ENCODE measurements at places on chromosomes 12 and 14. TPM values are rescaled to one million over a fixed set of nuclear protein-coding genes. Genes with fewer than 3 reads are reported as not detected.

DNA sequence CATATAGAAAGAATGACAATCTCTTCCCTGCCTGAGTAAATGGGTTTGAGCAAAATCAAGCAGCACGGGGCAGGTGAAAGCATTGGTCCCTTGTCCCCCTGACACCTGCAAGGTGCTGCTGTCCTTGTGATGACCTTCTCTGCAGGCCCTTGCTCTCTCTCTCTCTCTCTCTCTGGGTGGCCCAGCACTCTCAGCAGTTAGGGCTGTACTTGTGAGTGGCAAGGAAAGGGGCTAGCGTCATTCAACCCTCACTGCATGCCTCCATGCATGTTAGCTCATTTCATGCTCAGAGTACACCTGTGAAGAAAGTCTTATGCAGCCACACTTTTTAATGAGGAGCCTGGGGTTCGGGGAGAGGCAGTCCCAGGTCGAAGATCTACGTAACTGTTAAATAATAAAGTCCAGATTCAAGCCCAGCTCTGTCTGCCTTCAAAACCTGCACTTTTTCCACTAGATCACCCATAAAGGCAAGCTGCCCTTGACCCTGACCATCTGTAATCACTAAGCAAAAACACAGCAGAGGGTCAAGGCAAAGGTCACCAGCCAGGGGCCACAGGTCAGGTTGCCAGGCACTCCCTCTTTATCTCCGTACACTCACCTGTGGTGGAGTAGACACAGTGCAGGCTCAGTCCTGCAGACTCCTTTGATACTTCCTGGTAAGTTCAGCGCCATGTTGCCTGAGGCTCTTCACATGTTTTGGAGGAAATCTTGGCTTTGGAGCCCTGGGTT lies 44.9 kb upstream of the CLMN start:
- peaks cover 2% of the 10 kb centered on the region for H3K36me3 ChIP-seq
- H3K4me1 ChIP-seq = peaks cover 4% of the 10 kb centered on the region
- no peak overlapping the region for H3K4me3 ChIP-seq
- DNase-seq = no peak
- no peak overlapping the region for H3K27ac ChIP-seq
- peaks cover 74% of the 10 kb centered on the region for H3K27me3 ChIP-seq

- no peak overlapping the region for H3K27ac ChIP-seq
- H3K4me1 ChIP-seq = peaks cover 5% of the 10 kb centered on the region
- DNase-seq = no peak
These were observed 82.9 kb downstream of the NOC4L start for GRCh38 chr12:132227118-132227517.

- H3K27me3 ChIP-seq = no peaks in the 10 kb centered on the region
- H3K36me3 ChIP-seq = no peaks in the 10 kb centered on the region
- H3K4me3 ChIP-seq = no peak overlapping the region
These were observed 10.7 kb downstream of the VDR start for GRCh38 chr12:47894068-47894467.

DNA sequence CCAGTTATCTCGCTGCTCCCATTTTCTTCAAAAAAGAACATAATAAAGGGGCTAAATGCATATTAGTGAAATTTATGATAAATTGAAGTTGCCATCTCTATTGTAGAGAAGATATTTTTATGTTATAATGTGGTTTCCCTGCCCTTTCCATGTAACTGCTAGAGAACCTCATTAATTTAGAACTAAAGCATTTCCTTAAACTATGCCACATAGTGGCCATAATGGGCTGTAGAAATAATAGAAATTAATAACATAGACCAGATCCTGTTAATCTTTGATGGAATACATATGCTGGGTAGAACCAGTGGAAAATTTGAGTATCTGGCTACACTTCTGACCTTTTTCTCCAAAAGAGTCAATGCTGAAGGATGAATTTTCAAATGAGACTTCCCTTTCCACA lies 376.7 kb downstream of the PDZRN4 start:
- no peaks in the 10 kb centered on the region for H3K4me1 ChIP-seq
- DNase-seq = no peak
- H3K27ac ChIP-seq = no peak overlapping the region
- H3K27me3 ChIP-seq = no peaks in the 10 kb centered on the region
- H3K4me3 ChIP-seq = no peak overlapping the region
- H3K36me3 ChIP-seq = no peaks in the 10 kb centered on the region

DNA sequence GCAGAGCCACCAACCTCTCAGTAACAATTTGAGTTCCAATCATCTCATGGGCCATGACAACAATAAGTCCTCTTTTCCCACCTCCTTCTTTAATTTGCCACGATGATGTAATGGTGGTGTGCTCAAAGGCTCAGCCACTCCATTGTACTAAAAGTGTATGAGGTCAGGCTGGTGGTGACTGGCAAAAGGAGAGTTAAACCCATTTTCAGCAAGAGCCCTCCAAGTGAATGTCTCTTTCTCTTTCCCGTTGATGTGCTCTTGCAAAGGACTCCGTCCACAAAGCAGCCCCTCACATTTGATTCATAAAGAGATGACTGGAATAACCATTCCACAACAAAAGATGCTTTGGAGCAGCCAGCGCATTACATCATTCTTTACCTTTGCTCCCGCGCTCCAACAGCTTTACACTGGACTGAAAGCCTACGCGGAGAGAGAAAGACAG lies 41.6 kb downstream of the DUSP16 start:
- no peaks in the 10 kb centered on the region for H3K27me3 ChIP-seq
- peaks cover 34% of the 10 kb centered on the region for H3K4me1 ChIP-seq
- H3K27ac ChIP-seq = no peak overlapping the region
- H3K36me3 ChIP-seq = peaks cover 4% of the 10 kb centered on the region
- no peak overlapping the region for H3K4me3 ChIP-seq

DNA sequence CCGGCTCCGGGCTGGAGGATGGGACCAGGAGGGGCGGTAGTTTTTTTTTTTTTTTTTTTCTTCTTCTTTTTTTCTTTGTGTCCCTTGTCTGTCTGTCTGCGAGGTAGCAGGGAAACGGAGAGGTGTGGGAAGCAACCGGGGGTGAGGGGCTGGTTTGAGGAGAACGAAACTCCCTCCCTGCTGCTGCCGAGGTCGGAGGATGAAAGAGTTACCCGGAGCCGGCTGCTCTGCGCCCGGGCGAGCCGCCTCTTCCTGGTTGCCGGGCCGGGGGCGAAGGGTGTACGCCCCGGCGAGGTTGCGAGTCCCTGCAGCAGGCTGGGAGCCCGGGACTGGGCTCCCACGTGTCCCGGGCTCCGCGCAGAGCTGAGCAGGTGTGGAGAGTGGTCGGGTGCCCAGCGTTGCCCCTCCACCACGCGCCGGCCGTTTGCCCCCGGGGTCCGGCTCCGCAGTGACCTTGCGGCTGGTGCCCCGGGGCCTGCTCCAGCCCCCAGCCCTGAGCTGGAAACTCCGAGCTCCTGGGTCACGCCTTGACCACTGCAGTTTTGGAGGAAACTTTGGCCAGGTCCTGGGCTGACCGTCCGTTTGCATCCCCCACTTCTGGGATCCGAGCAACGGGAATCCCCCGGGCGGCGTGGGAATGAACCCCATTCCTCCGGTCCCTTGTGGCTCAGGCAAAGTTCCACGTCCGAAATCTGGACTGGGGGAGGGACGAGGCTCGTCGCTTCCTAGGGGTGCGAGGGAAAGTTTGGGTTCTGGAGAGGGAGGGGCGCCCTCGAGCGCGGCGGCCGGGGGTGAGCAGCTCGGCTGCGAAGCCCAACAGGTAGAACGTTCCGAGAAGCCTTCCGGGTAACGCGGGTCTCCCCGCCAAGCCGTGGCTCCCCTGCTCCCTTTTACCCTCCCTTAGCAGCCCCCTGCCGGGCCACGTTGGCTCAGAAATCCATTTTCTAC lies 1.3 kb downstream of the CHST11 start:
- peak overlapping the region; percentile 97 for H3K4me3 ChIP-seq
- DNase-seq = peak; percentile 52
- H3K27ac ChIP-seq = peak overlapping the region; percentile 99

- H3K27ac ChIP-seq = no peak overlapping the region
- no peak for DNase-seq
- peaks cover 41% of the 10 kb centered on the region for H3K27me3 ChIP-seq
These were observed 15.2 kb downstream of the SLC7A8 start for GRCh38 chr14:23168246-23168645.

- peaks cover 12% of the 10 kb centered on the region for H3K4me1 ChIP-seq
- no peaks in the 10 kb centered on the region for H3K27me3 ChIP-seq
- peaks cover 11% of the 10 kb centered on the region for H3K36me3 ChIP-seq
- H3K27ac ChIP-seq = no peak overlapping the region
- no peak for DNase-seq
- no peak overlapping the region for H3K4me3 ChIP-seq
These were observed 69.0 kb upstream of the GPHB5 start for GRCh38 chr14:63387711-63388110.

GRCh38 chr12:16482726-16483125 lies 123.2 kb downstream of the LMO3 start:
- DNase-seq = no peak
- H3K4me1 ChIP-seq = no peaks in the 10 kb centered on the region
- H3K4me3 ChIP-seq = no peak overlapping the region
- H3K27ac ChIP-seq = no peak overlapping the region

Gene FBLN5
- total RNA-seq = 3.7 TPM

Gene CMA1
- not detected for total RNA-seq

Gene MIPOL1
- total RNA-seq = 0.73 TPM

Gene AICDA
- total RNA-seq = not detected

Gene CDK17
- 123 TPM for total RNA-seq

Gene NPAS3
- total RNA-seq = not detected

Gene UBC
- total RNA-seq = 1,335 TPM

Gene NRIP2
- not detected for total RNA-seq

Gene KRT4
- not detected for total RNA-seq

Gene SLC38A4
- total RNA-seq = not detected
